ENCODE measurements at places on chromosomes 5 and 9.

DNA sequence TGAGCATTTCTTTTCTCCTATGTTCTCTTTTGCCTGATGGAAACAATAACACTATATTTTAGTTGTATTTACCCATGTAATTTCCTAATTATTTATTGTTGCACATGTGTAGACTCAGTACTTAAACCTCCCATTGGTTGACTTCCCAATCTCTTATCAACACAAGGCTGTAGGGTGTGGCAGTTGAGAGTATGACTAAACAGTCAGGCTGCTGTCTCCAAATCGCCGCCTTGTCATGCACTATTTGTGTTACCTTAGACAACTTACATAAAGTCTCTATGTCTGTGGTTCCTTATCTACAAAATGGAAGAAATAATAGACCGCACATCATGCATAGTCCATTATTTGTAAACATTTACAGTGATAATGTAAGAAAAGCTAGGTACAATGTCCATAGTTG is 68.9 kb upstream of the EFNA5 start:
- no peak for DNase-seq

DNA sequence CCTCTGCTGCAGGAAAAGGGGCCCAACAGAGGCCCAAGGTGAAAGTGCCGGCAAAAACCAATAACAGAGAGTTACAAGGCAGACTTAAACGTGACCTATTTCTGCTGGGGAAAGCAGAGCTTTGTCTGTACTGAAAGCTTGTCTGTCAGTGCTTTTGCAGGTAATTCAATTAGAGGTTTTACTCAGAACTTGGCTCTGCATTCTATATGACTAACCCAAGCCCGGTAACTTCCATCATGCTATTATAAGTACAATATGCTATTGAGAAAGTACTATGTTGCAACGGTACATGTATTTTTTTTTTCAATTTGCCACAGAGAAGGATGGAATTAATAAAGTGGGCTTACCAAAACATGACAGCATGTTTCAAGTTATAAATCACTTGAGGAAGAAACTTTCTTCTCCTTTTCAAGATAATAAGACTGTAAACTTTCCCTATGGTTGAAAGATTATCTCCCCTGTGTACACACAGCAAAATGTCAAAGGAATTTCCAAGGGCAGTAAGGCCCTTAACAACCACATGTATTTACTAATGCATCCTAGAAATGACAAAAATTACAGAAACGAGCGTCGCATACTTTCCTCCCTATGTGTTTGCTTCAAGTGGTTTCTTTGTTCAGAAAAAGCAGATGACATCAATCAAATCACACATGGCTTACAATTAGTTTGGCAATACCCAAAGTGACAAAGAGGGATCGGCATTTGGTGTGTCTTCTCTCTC is 282.4 kb downstream of the EFNA5 start:
- DNase-seq: no peak

DNA sequence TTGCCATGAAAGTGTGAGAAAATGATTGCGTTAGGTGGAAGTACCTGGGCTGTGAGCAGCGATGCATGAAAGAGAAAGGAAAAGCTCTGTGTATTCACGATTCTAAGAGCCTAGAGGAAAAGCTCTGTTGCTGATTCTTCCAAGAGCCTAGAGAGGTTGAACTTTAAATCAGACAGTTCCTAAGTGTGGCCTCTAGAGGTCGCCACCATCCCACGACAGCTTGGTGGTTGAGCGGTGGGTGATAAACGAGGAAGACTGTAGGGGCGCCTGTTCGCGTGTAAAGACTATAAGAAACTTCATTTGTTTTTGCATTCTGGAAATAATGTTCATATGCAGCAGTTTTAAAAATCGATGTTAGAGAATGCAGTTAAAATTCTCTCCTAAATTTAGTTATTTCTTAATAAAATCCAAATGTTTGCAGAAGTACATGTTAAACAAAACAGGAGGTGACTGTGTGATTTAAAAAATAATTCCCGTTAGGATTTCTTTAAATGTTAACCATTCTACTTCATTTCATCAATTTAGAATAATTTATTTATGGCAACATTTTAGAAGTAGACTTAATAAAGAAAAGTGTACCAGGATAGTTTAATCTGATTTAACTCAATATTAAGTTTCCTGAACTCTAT is 107.7 kb downstream of the TENT4A start:
- DNase-seq: no peak

- DNase-seq: no peak
Observed at GRCh38 chr5:179488975-179489374, 61.4 kb upstream of the RUFY1 start.

- no peak for DNase-seq
Observed at GRCh38 chr9:90307891-90308290, 334.7 kb downstream of the DIRAS2 start.

- no peak for DNase-seq
Observed at GRCh38 chr5:155052532-155052931, 39.0 kb downstream of the KIF4B start.

DNA sequence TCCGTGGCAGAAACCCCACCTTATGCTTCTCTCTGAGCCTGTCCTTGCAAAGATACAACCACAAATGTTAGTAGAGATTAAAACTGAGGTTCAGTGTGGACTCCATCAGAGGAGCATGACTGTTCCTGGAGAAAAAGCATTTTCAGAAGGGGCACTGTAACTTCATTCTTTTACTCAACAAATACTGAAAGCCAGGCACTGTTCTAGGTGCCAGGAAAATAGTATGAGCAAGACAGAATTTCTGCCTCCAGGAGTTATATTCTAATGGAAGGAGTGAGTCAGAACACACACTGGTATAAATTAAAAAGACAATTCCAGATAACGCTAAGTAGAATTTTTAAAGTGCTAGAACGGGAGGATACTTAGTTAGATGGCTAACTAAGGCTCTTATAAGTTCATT is 251.4 kb upstream of the GAS1 start:
- DNase-seq: no peak

- DNase-seq: no peak
Observed at GRCh38 chr9:125260561-125260960, 1.1 kb upstream of the GAPVD1 start.

DNA sequence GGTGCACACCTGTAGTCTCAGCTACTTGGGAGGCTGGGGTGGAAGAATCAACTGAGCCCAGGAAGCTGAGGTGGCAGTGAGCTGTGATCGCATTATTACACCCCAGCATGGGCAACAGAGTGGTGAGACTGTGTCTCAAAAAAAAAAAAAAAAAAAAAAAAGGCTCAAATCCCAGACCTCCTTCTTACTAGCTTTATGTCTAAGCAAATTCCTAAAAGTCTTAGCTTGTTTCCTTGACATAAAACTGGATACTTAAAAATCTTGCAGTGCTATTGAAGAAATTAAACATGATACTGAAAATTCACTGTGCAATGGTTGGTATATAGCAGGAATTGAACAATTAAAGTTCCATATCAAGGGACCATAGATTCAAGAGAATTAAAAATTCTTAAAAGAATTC is 45.0 kb downstream of the PCDHGC5 start:
- DNase-seq: no peak

DNA sequence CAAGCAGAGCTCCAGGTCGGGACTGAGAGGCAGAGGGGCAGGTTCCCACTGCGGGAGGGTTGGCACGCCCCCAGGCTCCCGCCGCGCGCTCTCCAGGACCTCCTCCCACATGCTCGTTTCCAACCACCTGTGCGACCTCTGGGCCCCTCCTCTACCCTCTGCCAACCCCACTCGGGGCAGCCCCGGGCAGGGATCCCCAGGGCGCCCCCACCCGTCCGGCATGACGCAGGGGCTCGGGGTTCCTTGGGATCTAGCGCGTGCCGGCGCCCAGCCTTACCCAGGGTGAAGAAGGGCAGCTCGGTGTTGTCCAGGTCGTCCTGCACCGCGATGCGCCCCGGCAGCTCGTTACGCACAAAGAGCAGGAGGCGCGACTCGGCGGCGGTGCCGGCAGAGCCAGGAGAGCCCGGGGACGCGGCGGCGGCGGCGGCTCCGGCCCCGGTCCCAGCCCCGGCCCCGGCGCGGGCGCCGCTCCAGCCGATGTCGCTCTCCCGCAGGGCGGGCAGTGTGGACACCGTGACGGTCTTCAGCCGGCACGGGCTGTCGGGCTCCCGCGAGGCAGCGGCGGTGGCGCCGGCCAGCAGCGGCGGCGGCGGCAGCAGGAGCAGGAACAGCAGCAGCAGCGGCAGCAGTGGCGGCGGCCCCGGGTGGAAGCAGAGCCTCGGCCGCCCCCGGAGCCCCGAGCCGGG is 494 bp downstream of the ASTN2 start:
- no peak for DNase-seq

GRCh38 chr9:120500733-120501132 is 79.2 kb downstream of the CDK5RAP2 start:
- no peak for DNase-seq

- no peak for DNase-seq
Observed at GRCh38 chr5:134477462-134478245, 47.8 kb upstream of the JADE2 start.

GRCh38 chr9:87434366-87434765 is 63.3 kb upstream of the DAPK1 start:
- DNase-seq: no peak

DNA sequence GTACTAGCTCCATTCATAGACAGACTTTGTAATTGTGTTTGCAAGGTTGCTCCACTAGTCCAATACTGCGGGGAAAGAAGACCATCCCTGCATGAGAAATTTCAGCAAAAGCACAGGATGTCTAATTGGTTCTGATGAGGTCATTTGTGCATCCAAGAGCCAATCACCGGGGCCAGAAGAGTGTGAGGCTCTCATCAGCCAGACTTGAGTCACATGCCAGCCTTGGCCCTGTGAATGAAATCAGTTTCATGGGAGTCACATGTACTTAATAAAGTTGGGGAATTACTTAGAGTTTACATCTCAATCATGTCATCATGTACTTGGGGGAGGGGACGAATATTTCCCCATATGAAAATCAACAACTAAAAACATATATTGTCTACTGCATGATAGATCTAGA is 1236.0 kb downstream of the MAT2B start:
- no peak for DNase-seq

DNA sequence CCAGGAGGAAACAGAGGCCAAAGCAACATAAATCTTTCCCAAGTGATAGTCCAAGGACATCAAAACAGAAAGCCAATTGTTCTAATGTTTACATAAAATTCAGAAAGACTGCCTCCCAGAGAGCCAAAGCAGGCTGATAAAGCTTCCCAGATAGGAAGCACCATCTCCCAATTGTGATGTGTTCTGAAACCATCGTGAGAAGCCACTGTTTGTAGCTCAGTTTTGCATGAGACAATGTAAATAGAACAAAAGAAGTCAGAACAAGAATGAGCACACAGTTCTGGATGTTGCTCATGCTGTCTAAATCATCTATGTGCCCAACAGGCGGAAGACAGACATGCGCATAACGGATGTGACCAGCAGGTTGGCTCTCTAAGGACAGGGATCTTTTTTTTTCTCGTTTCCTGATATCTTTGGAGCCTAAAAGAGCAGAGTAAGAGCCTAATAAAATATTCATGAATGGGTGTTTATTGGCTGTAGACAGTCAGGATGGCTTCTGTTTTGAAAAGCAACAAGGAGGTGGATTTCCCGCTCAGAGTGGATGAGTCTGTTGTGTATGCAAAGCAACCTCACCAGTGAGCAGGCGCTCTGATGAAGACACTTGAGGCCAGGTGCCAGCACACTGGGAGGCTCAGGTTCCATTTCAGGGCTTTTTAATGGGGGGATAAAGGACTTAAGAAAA is 113.6 kb downstream of the GNA14 start:
- DNase-seq: no peak

DNA sequence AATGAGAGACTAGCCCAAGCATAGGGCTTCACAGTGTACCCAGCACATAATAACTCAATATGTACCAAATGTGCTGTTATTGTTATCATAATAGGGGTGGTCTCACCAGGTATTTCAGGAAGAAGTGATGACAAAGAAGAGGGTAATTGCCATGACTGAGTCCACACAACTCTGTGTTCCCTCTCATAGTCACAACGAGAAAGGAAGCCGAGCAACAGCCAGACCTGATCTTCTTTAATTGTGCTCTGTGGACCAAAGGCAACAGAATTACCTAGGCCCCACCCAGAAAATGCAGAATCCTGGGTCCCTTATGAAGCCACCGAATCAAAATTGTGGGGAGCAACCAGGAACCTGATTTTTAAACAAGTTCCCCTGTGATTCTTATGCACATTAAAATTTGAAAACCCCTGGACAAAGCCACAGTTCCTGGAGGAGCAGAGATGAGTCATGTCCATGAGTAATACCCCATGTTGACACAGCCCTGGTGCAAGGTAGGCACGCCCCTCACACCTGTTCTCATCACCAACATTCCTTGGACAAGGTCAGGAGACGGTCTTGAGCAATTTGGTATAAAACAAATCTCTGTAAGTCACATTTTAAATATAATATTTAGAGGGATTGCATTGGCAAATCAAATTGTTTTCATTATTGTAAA is 5.2 kb downstream of the FGF1 start:
- no peak for DNase-seq

- DNase-seq: no peak
Observed at GRCh38 chr5:155332618-155333017, 319.1 kb downstream of the KIF4B start.

- DNase-seq: no peak
Observed at GRCh38 chr5:90131383-90132133, 278.0 kb downstream of the CETN3 start.

DNA sequence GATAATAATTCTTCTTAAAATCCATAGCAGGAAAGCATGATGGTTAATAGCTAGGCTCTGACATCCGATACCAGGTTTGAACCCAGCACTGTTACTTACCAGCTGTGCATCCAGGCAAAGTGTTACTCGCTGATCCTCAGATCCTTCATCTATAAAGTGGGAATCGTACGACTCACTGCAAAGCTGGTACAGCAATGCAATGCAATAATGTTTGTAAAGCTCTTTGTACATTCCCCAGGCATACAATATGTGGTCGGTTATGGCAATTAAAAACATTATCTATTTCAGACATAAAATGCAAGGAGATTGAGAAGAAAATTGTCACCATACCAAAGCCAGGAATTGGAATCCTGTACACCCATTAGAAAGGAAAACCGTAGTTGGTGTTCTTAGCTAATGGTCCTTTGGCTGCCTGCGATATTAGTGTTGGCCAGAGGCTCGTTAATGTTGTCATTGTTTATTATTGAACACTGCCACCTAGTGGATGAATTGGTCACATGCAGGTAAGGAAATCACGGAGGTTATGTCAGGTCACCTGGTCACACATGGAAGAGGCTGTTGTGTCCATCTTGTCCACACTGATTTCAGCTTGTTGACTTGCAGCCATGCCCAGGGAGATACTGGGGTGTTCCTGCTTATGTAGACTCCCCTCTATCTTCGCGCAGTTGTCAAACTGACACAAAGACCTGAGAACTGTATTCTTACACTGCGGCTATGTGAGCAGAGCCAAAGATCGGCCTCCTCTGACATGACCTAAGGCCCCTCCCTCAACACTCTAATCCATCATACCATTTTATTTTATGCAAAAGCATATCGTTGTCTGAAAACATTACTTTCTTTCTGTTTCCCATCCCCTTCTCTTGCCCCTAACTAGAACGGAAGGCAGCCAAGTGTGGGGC is 87.5 kb upstream of the PPP2R2B start:
- no peak for DNase-seq

- DNase-seq: no peak
Observed at GRCh38 chr9:27468000-27468399, 56.1 kb upstream of the IFNK start.

DNA sequence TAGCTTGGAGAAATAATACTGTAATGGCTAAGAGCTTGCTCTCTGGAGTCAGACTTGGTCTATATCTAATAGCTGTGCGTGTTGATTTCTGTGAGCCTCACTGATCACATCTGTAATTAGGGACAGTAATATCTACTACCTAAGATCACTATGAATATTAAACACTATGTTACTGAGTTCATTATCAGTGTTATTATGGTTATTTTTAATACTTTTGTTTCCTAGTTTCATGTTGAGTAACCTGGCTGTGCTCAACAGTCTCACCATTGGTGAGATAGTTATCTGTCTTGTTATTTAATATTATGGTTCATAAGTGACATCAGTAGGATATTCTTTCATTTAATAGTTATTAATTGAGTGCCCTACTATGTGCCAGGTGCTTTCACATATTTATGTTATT is 22.4 kb upstream of the CAVIN4 start:
- no peak for DNase-seq
